ENCODE measurements at places on chromosomes 1 and 21.
A peak's percentile ranks its signal among the peaks of the same experiment; 100 is the strongest.

DNA sequence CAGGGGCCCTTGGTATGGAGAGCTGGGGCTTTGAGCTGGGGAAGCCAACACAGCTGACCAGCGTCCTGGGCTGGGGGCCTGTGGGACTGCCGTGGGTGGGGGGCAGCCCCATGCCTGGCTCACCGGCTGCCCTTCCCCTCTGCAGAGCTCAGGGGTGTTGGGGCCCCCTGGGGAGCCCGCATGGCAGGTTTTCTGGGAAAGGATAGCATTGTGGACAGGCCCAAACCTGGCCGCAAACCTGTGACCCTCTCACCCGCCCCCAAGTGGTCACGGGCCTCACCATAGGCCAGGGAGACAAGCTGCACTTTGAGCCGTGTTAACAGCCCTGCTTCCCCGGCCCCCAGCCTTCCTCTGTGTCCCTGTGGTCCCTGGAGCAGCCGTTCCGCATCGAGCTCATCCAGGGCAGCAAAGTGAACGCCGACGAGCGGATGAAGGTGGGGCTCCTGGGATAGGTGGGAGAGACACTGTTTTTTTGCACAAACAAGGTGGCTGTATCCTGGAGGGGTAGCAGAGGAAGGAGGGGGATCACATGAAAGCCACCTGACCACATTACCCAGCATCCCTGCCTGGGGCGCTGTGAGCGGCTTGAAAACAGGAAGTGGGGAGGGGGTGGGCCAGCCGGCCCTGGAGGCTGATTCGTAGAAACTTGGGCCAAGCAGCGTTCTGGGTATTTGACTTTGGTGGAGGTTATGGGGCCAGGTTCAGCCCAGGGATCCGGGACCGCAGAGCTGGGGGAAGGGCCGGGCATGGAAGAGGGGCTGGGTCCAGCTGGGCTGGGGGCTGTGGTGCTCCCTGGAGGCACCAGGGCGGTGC, 65.9 kb downstream of the PIK3CD start:
- DNase-seq = peak; percentile 72

GRCh38 chr21:15278279-15278678, 213.5 kb upstream of the NRIP1 start:
- no peak for DNase-seq

GRCh38 chr1:99964806-99965205, 5.0 kb upstream of the SLC35A3 start:
- no peak for DNase-seq

GRCh38 chr1:16972189-16972895, 8.1 kb downstream of the MFAP2 start:
- DNase-seq = no peak

- DNase-seq = no peak
Measured at GRCh38 chr21:32940079-32941014, 85.4 kb upstream of the OLIG2 start.

DNA sequence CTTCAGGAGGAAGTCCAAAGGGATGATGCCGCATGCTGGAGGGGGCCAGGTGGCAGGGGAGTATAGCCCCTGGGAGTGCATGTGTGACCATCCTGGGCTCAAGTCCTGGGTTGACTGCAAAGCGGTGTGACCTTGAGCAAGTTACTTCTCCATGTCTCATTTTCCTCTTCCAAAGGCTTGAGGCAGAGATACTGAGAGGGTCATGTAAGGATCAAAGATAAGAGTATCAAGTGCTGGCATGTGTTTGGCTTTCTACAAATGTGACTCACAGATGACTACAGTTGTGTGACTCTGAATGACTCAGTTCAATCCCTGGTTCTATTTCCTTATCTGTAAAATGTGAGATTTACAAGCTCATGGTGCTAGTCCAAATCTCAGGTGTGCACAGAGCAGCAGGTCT, 26.1 kb downstream of the PROK1 start:
- no peak for DNase-seq

DNA sequence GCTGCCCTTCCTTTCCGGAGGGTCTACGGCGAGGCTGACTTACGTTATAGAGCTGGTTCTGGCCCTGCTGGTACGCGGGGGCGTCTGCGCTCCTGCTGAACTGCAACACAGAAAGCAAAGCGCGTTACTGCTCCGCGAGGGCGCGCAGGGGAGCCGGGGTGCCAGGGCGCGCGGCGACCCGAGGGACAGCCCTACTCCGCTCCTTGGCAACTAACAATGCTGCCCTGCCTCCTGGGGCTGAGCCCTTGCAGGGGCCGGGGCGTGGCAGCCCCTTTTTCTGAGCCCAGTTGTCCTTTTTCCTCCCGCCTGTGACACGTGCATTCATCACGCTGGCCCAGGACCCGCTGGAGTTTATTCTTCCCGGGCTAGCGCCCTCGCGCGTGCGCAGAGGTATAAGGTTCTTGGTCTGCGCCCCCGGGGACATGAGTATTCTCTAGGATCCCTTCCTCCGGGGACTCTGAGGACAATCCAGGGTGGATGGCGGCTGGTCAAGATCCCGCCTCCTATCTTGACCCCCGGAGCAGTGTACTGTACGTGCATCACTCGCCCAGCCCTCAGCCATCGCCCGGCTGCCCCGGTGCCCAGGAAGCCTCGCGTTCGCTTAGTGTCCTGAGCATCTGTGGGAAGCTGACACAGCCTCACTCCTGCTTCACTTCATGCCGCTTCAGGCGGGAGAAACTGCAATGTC, 78.9 kb downstream of the CD247 start:
- DNase-seq = no peak

DNA sequence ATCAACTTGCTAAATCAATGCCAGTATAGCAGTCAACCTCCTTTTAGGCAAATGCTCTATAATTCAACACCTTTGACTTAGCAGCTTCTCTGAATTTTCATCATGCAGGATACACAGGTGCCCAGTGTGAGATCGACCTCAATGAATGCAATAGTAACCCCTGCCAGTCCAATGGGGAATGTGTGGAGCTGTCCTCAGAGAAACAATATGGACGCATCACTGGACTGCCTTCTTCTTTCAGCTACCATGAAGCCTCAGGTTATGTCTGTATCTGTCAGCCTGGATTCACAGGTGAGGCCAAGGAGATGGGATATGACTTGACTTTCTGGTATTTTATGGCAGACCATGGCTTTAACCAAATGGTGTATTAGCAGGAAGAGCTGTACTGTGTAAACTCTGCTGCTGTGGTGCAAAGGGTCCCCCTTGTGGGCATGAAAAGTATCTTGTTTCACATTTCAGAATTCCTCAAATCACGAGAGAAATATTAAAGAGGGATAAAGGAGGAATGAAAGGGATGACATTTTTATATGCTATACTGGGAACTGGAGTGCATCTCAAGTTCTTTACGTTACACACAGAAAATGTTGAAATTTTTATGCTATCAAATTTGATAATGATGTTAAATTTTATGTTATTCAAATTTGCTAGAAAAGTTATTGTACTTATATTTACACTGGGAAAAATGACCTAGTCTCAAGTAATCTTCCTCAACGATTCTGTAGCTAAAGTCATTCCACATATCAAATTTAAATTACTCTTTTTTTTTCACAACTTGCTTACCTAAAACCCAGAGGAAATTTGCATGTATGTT, 88.9 kb downstream of the CRB1 start:
- DNase-seq = no peak

DNA sequence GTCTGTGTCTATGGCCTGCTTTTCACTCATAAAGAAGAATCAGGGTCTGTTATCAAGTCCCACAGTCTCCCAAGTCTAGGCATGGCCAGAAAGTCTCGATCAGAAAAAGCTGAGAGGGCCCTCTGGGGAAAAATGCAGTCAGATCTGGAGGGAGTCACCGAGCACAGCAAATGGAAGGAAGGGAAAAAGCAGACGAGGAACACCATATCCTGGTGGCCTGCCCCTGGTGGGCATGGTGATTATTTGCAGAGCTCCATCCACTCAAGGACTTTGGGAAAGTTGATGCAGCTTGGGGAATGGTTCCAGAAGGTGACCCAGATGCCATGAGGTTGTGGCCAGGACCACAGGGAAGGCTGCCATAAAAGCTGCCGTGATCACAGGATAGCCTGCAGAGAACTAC, 189.1 kb downstream of the CLIC6 start:
- no peak for DNase-seq

DNA sequence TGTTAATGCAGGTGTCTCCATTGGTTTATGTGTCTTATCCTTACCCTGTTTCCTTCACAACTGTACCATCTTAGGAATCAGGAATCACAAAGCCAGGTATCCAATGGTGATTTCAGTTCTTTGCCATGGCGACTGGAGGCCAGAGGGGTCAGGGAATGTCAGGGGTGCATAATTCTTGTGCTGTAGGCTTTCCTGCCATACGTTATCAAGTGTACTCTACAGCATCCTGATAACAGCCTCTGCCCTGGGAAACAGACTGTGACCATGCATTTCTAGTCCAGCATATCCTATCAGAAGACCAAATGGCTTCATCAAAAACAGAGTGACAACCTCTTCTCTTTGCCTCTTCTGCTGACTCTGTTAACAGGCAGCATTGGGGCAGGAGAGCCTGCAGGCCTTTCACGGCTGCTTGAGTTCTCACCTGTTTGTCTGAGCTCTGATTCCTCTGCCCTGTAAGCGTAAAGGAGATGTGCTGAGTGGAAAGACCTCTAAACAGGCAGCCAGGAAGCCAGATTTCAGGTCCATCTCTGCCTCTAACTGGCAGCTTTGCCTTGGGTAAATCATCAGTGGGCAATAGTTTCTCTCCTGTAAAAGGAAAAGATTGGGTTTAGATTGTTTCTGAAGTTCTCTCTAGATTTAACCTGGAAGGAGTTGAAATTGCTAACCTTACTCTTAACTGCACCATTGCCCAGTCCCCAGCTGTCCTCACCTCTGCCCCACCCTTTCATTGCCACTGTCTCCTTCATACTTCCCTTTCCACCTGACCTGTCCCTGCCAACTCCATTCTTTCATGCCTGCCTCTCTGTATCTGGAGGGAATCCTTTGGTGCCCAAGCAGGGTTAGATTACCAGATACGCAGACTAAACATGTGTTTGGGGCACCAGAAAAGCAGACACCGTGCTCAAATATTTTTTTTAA, 80.2 kb downstream of the LRRC8D start:
- no peak for DNase-seq
